ENCODE measurements at places on chromosomes 1 and 21. TPM values are rescaled to one million over a fixed set of nuclear protein-coding genes. Genes with fewer than 3 reads are reported as not detected.

DNA sequence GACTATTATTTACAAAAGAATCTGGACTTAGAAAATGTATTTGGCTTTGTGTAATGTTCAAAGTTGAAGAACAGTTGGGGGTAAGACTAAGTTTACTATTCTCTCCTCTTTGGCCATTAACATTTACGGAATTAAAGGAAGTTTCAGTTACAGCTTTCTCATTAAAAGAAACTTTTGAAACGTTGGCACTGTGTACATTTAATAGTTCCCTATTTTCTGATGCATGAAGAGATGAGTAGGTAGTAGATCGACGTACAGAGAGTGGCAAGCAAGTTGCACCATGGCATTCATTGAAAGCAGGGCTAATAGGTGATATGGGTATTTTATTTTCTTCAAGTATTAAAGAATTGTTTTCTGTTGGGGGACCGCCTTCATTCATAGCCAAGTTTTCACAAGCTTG, 3.2 kb downstream of the ASPM start:
- no peak for DNase-seq

- no peak for DNase-seq
These were observed 15.6 kb downstream of the PODN start for GRCh38 chr1:53077599-53077965.

DNA sequence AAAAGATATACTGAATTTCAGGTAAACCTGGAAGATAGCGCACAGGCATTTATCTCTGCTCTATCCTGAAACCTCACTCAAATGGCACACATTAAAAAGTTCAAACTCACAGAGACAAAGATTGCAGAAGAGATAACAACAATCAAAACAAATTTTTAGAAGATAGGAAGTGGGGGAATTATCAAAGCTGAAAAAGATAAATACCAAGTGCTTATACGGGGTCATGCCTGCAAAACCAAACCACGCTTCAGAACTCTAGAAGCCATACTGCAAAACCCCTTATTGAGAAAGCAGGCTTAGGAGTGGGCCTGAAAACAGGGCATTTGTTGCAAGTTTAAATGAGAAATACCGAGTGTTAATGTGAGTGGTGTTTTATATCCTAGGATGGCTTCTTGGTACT, 76.8 kb downstream of the BARHL2 start:
- DNase-seq, result no peak

Gene NR5A2
- 9.3 TPM for polyA plus RNA-seq

Gene CGN
- polyA plus RNA-seq, result 34.4 TPM

Gene LAD1
- 11.5 TPM for polyA plus RNA-seq

- peak; percentile 13 for DNase-seq
These were observed 844 bp downstream of the ZMYM6 start for GRCh38 chr1:35030756-35031446.

DNA sequence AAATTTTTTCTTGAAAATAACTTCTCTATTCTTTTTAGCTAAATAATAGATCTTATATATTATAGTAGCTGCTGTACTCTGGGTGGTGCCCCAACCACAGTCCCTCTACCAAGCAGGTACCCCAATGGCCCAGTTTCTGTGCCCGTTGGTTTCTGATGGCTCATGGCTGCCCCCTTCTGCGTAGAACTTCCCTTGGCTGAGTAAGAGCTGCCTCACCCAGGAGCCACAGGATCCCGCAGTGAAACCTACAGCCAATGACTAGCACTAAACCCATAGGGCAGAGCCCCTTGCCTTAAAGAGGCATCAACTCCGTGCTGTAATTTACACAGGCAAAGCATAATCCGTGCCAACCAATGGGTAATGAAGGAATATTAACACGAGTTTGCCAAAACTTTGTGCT, 247.5 kb downstream of the USH2A start:
- no peak for DNase-seq

Gene NUDT4B
- polyA plus RNA-seq, result 0.32 TPM

Gene IL10RB
- 27.2 TPM for polyA plus RNA-seq

Gene ACKR1
- 4.9 TPM for polyA plus RNA-seq

GRCh38 chr21:45169682-45170081, 95.3 kb downstream of the ADARB1 start:
- no peak for DNase-seq

Gene LDLRAD1
- 6.9 TPM for polyA plus RNA-seq

Gene CLDN17
- not detected for polyA plus RNA-seq

GRCh38 chr1:174742805-174743653, 256.7 kb upstream of the CACYBP start:
- DNase-seq, result no peak

Gene SLC37A1
- polyA plus RNA-seq, result 10.1 TPM

GRCh38 chr1:90922996-90923395, 98.8 kb downstream of the ZNF644 start:
- no peak for DNase-seq

DNA sequence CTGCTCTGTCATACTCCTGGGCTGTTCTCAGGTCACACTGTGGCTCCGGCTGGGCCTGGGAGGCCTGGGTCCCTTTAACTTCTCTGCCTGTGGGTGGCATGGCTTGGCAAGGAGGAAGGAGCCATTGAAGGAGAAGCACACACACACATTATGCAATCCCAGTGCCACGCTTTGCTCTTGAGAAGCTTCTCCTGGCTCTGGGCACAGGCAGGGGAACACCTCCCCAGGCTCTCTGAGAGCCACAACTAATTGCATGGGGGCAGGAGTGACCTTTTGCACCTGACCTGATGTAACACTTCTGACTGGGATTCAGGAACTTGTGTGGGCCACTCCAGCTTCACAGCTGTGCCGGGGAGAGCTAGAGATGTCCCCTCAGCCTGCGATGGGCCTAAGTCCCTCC, 23.1 kb downstream of the LGR6 start:
- DNase-seq, result no peak

DNA sequence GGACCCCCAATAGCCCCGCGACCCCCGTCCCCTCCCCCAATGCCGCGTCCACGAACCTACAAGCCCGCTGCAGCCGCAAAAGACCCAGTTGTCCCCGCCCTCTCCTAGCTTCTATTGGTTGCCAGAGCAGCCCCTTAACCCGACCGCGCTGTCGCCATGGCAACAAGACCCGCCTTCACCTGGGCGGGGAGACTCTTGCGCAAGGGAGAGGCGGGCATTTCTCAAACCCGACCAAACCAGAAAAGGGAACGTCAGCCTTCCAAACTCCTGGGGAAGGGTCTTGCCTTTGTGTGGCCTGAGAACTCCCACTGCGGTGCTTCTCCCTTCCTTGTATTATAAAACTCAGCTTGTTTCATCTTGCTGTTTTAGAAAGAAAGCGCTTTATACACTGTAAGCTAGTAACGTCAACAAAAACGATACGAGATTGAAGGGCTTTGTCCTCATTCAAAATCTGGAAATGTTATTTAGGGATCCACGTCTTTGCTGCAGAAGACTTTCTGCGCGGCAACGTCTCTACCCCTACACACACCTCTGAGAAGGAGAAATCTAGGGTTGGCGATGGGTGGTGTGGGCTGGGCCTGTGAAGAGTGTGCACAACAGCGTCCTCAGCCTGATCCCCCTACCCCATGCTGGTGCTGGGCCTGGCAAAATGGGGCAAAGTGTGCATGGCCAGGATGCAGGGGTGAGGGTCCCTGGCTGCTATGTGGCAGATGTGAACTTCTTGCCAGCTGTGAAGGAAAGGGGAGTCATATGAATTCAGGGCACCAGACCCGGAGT, at the start of gene TMEM9:
Gene TMEM9, minus strand, starts transcription at position 86 of the 777 bp plus-strand sequence. CDS start 551 bp downstream, outside the sequence.
- peak; percentile 99 for DNase-seq

DNA sequence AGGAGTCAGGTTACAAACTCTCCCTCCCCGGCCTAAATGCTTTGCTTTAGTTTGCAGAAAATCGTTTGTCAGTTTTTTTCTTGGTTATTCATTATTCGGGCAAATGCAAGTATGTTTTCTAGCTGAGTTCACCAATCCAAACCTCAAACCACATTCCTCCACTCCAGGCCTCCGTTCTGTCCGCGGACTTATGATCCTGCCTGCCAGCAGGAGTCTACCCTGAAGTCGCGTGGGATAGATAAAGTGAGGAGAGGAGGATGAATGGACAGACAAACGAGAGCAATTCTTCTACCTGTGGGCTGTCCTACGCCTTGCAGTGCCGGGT, 1.3 kb downstream of the ADAMTS1 start:
- no peak for DNase-seq

Gene COA6
- polyA plus RNA-seq, result 23.3 TPM

- DNase-seq, result no peak
These were observed 181.6 kb upstream of the CACYBP start for GRCh38 chr1:174818014-174818616.

Gene NUCKS1
- 385 TPM for polyA plus RNA-seq

- DNase-seq, result peak; percentile 52
These were observed 18.1 kb downstream of the CFAP45 start for GRCh38 chr1:159881622-159882526.

Gene RAB7B
- 3.7 TPM for polyA plus RNA-seq

DNA sequence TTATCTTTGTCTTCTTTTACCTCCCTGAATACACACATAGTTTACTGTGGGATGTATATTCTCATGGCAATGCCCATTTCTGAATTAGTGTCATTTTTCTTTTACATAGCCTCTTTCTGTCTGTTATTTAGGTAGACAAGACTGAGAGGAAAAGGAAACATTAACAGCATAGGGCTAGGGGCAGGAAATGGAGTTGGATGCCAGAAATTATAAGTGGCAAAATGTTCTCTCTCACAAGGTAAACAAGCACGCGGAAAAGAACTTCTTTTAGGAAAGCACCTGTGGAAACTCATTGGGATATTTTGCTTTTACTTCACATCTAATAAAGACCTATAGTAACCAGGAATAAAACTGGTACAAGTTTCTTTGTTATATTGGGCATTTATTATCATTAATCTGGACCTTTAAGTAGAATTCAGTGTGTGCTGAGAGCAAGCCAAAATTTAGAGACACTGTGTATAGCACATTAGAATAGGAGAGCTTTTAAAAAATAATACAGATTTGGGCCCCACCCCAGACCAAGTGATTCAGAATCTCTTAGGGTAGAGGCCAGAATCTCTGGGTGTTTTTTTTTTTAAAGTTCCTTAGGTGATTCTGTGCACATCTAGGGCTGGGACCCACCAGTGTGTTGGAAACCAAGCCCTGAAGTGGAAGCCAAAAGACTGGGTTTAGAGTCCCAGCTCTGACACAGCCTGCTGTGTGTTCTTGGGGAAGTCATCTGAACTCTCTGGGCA, 32.7 kb downstream of the S100A10 start:
- no peak for DNase-seq

GRCh38 chr1:33005838-33006421, 30.8 kb downstream of the AK2 start:
- DNase-seq, result no peak

- no peak for DNase-seq
These were observed at the start of gene ACTRT2 for GRCh38 chr1:3021233-3021671. Gene ACTRT2 (plus strand): TSS chr1:3021467. CDS start chr1:3021687, 220 bp downstream.

GRCh38 chr1:243943671-243944428, 93.8 kb upstream of the AKT3 start:
- DNase-seq, result no peak

Gene GIPC2
- polyA plus RNA-seq, result 0.67 TPM

DNA sequence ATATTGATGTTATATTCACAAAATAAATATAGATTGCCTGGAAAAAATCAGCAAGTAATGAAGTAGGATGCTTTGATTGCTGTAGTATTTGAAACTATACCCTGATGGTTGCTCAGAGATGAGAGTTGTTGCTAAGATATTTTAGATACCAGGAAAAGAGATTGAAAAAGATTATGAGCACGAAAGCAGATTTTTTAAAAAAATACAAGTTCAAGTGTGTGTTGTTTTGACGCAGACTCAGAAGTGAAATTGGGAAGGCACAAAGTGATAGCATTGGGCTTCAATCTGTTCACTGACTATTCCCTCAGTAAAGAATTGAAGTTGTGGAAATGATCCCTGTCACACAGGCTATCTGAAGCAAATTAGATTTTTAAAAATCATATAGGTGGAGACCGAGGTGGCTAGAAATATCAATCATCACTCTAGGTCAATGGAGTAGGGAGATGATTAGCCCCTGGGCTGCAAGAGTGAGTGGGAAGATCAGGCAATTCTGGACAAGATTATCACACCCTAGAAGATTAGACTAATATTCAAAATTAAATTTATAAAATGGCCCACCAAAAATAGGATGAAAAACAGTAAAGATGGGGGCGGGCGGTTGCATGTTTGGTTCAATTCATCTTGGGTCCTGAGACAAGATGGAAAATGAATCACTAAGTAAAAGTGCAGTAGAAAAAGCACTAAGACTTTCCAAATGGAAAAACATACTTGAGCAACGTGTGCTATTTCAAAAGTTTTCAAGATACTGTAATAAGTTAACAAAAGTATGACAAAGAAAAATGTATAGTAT, 41.5 kb upstream of the LRRC8D start:
- DNase-seq, result no peak

DNA sequence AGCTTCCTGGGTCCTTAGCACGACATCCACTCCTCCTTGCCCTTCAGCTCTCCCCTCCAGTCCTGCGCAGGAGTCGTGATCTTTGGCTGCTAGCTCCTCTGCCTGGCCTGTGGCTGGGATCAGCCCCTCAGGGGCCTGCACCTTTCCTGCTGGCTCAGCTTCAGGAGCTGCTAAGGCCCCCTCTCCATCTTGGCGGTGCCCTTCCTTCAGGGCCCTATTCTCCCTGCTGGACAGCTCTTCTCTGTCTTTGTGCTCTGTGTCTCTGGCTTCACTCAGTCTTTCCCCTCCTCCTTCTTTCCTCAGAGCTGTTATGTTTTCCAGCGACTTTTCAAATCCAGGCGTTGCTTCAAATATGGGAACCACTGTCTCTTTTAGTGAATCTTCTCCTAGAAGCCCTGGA, 59.5 kb upstream of the LRRC53 start:
- DNase-seq, result no peak

Gene UBQLN4
- polyA plus RNA-seq, result 71.8 TPM

Gene PTAFR
- polyA plus RNA-seq, result 2.6 TPM

Gene ATP1A2
- polyA plus RNA-seq, result 11.5 TPM

DNA sequence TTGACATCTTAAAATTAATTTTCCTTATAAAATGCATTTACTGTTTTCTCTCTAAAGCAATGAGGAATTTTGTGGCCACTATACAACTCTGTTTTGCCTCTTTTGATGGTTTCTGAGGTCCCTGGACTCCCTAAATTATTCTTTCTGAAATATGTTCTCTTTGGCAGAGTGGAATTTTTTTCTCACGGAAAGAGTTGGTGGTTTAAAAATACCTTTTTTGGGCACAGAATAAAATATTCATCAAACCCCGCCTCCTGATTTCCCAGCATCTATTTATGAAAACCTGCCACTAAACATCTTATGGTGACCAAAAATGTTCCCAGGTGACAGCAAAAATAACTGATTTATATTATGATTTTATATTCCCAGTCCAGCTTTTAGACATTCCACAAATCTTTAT, 165.3 kb upstream of the SYT6 start:
- no peak for DNase-seq

- DNase-seq, result no peak
These were observed 67.2 kb downstream of the TTLL7 start for GRCh38 chr1:83931658-83932253.

- no peak for DNase-seq
These were observed 4.2 kb upstream of the SIPA1L2 start for GRCh38 chr1:232634096-232634495.

DNA sequence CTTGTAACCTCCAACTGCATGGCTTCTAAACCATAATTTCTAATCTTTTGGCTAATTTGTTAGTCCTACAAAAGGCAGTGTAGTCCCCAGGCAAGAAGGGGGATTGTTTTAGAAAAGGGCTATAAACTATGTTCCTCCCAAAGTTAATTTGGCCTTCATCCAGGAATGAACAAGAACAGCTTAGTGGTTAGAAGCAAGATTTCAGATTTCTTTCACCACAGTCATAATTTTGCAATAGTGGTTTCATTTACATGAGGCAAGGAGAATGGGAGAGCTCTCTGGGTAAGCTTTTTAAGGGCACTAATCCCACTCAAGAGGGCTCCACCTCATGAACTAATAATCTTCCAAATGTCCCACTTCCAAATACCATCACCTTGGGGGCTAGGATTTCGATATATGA, 1353.9 kb downstream of the NCAM2 start:
- no peak for DNase-seq
